Fibroblast of skin of right quadriceps (primary cell): ENCODE measurements at places on chromosomes 11 and 22.

DNA sequence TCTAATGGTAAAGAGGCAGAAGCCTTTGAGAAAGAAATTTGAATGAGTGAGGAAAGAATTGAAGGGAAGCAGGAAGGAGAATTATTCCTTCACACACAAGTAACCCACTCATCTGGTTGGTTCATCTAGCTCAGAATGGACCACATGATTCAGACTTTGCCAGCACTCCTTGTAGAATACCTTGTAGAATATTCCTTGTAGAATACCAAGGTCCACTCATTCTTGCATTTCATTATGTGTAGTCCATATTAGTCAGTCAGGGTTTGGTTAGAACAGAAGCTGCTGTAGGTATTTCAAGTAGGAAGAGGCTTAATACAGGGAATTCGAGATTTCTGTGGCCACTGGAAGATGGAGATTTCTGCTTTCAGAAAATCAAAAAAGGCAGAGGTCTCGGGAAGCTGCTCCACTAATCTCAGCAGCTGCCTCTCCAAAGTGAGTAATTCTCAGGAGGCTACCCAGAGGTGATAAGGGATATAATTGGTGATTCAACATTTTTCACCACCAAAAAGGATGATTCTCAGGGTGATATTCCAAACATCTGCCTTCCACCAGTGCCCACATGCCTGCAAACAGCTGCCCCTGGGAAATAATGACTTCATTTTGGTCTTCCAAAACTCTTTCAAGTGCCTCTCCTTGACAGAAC lies 329.1 kb downstream of the TMEM135 start:
- no peak for DNase-seq

GRCh38 chr11:80722629-80723028 lies 1281.8 kb upstream of the TENM4 start:
- peak; percentile 40 for DNase-seq

GRCh38 chr11:114615448-114616361 lies 20.1 kb upstream of the NXPE4 start:
- DNase-seq, result no peak

DNA sequence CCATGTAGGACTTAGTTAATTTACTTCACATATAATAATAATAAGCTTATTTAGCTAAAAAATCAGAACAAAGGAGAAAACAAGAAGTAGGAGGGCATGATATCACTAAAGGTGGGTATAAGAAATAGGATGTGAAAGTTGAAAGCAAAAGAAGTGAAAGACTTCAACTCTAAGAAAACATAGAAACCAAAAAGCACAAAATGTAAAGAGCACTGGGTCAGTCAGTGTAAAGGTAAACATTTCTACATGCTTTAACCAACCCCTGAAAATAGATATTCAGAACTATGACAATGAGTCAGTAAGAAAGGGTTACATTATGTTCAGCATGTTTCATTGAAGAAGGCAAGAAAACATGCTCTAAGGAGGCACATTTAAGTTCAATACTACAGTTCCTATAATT lies 298.8 kb downstream of the SWAP70 start:
- no peak for DNase-seq

DNA sequence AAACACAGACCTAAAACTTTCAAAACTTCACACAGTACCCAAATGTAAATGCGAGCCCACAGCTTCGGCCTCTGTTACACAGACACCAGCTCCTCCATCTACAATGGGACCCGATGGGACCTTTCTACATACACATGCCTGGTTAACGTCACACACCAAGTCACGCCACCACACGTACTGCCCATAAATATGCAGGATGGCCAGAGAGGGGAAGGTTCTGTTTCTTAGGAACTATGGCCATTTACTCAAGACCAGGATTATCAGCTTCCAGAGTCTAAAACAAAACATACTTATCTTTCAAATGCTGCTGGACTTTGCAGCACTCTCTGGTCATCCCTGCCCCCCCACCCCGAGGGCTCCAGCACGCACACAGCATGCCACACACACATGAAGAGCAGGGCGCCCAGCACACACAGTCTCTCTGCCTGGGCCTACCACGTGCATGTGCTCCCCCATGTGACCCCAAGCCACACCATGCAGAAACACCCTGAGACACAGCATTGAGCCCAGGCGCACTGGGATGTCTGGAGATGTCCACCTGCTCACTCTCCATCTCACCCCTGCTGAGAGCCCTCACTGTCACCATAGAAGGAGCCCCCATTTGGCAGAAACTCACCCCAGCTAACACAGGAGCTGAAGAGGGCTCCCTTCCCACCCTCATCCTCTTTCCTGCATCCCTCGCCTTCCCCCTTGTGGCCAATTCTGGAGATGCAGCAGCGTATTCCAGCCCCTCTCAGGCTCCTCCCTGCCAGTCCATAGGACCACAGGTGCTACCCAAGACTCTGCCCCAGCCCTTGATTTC lies 61.8 kb downstream of the SLC22A12 start:
- peak; percentile 64 for DNase-seq

DNA sequence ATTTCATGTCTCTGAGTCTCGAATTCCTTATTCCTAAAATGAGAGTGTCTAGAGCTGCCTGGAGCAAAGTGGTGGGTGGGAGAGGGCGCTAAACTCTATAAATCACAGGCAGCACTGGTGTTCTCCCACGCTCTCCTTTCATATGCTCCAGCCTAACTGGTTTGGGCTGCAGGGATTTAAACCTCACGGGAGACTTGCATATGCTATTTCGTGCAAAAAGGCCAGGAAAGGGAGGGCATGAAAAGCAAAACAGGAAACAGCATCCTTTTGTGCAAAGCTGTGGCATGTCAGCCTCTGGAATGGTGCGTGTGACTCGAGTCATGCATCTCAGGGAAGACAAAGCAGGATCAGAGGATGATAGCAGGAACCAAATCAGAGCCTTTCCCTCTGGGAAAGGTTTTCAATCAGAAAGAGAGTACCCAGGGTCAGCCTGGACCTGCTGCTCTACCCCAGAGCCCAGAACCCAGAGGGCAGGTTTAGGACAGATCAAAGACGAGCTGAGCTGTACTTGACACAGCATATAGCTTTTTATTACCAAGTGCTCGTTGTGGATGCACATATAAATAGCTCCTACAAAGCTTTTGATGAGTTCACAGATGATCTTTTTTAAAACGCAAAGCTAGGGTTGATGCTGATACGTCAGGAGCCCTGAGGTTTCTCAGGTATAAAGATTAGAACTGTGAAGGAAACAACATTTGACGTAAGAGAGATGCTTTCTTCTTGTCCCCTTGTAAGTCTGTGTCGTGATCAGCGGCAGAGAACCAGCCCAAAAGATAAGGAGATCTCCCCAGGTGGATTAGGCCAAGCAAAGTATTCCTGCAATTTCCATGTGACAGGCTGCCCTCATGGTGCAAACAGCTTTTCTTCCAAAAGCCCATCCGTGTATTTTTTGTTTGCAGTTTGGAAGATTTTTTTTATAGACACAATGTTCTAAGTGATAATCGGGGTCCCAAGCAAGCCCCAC lies 46.2 kb upstream of the YWHAH start:
- peak; percentile 48 for DNase-seq

DNA sequence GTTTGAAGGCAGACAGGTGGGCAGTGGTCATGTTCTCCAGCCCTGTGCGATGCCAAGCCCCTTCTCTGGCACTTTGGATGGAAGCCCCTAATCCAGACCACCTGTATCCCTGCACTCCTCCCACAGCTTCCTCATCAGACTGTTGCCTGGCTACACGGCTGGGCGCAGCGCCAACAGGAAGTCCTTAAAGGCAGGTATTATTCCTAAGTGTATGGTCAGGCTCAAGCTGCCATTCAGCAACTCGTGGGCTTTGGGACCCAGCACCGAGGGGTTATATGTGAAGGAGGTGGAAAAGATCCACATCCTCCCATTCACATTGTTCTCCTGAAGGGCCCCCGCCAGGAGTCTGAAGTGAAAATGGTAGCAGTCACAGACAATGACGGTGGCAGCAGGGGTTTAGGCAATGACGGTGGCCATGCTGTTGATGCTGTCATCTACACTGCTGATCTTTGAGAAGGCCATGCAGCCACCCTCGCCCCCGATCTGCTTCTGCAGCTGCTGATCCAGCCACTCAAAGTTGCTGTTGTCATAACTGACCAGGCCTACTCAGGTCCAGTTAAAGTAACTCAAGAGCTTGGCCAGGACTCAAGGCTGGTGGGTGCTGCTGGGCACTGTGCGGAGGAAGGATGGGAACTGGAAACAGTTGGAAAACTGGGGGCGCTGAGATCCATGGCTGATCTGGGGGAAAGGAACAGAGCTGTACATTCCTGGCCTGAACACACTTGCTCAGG lies 27.7 kb downstream of the OR6Q1 start:
- DNase-seq, result no peak

- peak; percentile 43 for DNase-seq
Measured at GRCh38 chr11:1570896-1571759, 943 bp downstream of the DUSP8 start.

DNA sequence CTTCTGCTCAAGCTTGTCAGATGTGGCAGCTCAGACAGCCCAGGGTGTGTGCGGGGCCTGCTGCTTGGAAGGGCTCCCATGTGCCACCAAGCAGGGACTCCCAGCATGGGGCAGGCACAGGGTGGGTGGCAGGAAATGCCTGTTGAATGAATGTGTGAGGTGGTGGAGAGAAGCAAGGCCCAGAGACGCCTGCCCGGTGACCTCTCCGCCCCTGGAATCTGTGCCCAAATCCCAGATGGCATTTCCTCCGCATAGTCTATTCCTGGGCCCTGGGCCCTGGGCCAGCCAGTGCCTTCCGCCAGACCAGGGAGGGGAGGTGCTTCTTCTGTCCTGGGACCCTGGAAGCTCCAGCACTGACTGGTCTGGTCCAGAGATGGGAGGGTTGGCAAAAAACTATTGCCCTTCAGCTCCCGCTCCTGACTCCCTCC lies 3.7 kb downstream of the CST6 start:
- peak; percentile 49 for DNase-seq
